ENCODE measurements at places on chromosomes 7 and 10.

DNA sequence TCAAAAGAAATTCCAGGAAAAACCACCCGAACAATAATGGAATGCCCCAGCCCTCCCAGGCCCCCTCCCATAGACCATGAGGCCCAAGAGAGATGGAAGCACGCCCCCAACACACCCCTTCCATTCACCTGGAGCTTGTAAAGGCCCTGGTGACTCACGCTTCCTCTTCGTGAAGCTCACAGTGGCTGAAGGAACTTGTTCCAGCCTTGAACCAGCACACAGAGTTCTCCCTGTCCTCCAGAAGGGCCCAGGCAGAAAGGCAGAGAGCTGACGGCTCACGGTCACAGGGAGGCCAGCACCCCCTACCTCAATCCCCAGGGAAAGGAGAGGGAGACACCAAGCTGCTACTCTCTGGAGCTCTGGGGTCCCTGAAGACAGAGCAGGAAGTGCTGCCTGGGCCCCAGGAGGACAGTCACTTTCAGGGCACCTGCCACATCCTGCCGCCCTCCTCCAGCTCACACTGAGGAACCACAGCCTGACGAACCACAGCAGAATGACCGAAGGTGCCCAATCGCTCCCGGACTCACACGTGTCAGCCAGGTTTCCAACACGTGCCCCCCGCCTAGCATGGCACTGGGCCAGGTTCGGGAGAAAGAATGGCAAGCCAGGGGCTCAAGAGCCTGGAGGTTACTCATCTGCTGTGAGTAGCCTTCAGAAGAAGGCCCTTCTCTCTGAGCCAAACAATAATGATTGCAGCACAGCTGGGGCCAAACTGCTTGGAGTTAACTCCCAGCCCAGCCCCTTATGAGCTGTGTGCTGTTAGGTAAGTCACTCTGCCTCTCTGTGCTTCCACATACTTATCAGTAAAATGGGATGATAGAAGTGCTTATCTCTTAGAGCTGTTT, 52.8 kb downstream of the DLG5 start:
- DNase-seq, result peak; percentile 78

DNA sequence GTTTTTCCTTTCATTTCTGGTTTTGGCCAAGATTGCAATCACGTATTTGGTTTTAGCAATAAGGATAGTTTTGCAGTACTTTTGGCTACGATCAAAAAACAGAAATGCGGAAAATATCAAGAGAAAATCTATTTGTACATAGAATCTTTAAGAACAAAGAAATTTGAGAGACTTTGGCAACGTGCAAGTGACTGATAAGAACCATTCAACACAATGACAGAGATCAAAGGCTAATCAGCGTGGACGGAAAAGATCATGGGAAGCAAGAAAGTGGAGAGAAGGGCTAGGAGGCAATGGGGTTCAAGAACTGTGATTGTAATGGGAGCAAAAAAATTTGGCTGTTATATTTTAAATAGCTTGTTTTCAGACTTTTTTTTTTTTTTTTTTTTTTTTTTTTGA, 16.2 kb upstream of the LRRN3 start:
- no peak for DNase-seq

- no peak for DNase-seq
Observed at GRCh38 chr10:3747984-3748383, 37.0 kb downstream of the KLF6 start.

GRCh38 chr7:50095634-50096033, 2.6 kb upstream of the ZPBP start:
- DNase-seq, result no peak

DNA sequence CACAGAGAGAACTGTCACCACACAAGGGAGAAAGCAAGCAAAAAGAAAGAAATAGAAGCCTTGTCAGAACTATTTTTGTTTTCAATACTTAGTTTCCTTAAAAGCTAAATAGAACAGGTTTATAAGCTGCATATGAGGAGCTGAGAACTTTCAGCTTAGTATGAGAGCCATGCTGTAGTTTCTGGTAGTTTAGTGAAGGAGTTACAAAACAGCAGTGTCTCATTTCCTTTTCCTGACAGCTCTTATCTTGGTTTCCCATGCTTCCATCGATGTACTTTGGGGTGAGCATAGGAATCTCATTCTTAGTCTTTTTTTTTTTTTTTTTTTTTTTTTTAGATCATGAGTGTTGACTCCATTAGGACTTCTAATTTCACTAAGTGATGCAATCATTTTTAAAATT, 8.6 kb upstream of the CHRM2 start:
- DNase-seq, result no peak

DNA sequence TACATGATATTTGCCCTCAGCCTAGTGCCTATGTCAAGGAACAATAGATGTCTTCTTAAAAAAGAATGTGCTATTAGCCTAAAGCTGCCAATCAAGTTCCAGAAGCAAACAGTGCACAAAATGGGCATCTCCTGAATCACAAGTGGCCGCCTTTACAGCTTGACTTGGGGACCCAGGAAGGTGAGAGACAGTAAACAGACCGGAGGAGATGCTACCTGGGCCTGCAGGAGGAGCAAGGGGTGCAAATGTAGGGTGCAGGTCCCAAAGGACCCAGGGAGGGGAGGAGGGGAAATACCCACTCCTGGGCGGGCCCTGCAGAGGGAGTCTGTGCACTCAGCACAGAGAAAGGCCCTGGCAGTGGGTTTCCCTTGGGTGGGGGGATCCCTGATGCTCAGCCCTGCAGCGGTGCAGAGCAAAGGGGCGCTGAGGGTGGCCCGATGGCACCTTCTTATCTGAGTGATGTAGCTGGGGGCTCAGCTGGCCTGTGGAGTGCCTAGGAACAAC, 147.7 kb downstream of the WDR11 start:
- no peak for DNase-seq

- DNase-seq, result no peak
Observed at GRCh38 chr10:68082872-68083271, 7.8 kb upstream of the HERC4 start.

DNA sequence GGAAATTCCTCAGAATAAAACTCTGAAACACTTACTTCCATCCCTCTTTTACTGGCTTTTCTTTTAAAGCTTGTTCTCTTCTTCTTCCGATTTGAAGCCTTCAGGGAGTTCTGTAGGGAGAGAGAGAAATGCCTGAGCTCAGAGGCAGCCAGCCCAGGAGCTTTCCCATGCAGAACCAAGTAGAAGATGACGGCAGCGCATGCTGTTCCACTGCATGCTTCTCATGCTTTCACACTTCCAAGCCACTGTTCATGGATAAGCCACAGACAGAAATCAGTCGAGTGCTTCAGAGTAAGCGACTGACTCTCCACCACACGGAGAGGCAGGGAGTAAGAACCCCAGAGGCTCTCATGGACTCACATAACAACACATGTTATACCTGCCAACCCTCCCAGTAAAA, 237.3 kb downstream of the DGKI start:
- DNase-seq, result no peak

- no peak for DNase-seq
Observed at GRCh38 chr10:19853831-19854230, 37.6 kb downstream of the PLXDC2 start.

DNA sequence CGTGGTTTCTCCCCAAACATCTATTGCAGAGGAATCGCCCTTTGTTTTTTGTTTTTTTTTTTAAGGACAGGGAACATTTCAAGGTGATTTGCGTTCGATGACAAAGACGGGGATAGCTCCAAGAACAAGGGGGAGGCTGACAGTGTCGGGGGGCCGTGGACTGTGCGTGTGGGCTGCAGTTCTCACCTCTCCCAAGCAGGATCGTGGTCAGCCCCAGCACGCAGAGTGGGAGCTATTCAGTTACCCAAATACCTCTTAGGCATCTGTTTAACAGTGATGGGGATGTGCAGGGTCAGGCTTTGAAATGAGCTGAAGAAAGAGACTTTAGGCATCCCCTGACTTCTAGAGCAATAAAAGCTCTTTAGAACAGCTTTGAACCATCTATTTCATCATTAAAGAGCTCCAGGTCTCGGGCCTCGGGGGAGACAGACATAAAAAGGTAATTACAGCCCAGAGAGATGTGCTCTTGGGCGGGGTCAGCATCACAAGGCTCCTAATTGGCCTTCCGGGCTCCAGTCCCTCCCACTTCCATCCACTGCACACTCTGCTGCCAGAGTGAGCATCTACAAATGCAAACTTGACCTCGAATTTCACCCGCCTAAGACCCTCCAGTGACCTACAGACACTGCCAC, 97.3 kb downstream of the MYL10 start:
- no peak for DNase-seq

GRCh38 chr10:113947184-113948041, 93.0 kb downstream of the NHLRC2 start:
- no peak for DNase-seq

GRCh38 chr10:14369906-14370305, 39.2 kb upstream of the FRMD4A start:
- no peak for DNase-seq

DNA sequence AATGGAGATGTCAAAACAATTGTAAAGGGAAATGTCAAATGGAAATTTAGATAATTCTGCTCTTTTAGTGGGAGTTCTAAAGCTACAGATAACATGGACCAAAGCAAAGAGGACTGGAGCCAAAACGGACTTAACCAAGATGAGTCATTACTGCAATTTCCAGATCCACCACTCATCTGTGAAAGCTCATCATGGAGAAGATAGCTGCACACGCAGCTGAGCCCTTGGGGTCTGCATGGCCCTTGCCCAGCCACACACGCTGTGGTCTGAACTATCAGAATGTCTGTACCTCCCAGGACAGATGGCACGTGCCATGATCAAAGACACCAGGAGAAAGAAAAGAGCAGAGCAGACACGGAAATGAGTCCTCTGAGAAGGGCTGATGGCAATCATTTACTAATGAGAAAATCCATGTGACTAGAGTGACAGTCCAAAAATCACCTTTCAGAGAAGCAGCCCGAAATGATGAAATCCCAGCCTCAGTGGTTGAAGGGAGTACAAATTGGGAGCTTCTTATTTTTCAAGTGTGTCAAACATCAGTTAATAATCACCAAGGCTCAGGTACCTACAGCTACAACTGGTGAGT, 177.9 kb upstream of the MGMT start:
- DNase-seq, result no peak

DNA sequence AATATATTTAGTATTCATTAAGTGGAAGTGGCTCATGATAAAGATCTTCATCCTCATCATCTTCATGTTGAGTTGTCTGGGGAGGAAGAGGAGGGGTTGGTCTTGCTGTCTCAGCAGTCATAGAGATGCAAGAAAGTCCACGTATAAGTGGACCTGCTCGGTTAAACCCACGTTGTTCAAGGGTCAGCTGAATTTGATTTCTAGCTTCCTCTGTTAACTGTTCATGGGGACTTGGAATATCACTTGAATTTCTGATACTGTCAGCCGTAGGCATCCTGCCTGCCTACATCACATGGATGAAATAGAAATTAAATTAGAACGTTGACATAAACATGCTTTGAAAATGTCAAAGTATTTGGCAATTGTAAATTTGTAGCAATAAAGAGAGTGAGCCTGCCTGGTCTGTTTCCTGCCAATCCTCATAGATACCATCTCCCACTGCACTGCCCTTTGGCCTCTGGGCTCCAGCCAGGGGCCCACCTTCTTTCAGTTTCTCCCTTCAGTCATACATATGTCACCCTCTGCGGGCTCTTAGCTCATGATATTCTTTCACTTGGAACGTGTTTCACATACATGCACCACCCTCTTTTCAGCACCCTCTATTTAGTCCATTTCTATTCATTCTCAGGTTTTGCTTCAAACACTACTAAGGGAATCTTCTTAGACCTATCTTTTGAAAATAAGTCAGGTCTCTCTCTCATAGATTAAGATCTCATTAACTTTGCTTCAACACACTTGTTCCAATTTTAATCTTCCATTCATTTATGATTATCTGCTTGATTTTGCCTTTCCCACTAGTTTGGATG, 376.3 kb downstream of the IPMK start:
- DNase-seq, result no peak

DNA sequence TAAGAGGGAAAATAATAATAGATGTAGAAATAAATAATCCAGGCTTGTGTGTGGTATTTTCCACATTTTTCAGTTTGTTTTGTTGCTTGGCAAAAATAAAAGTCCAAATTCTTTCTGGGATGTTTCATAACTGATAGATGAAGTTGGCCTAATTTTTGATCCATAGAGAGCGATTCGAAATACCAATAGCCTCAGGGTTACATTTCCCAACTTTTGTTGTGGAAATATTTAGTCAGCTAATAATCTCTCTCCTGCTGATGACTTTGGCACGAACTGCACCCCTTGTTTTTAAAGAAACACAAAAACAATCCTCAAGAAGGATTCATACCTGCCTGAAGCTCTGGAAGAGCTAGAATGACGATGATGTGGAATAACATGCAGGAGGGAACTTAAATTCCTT, 483.2 kb downstream of the ADRA2A start:
- DNase-seq, result no peak

DNA sequence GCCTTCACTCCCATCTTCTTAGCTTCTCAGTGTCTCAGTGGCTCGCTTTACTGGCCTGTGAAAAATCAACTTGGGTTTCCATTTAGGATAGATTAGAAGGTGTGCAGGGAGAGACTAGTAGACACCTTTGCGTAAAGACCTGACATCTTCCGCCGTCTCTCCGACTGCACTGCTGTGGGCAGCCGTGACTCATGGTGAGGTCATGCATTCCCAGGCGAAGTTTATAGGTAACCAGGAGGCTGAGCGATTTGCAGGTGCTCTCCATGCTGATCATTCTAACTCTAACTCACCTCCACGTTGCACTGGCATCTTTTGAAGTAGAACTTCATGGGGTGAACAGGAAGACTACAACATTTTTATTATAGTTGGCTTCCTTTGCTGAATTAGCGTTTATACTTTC, 68.0 kb upstream of the ZNF438 start:
- DNase-seq, result no peak

GRCh38 chr10:7471720-7472367, 61.0 kb upstream of the SFMBT2 start:
- no peak for DNase-seq

- DNase-seq, result no peak
Observed at GRCh38 chr7:132130497-132130896, 445.8 kb downstream of the PLXNA4 start.

DNA sequence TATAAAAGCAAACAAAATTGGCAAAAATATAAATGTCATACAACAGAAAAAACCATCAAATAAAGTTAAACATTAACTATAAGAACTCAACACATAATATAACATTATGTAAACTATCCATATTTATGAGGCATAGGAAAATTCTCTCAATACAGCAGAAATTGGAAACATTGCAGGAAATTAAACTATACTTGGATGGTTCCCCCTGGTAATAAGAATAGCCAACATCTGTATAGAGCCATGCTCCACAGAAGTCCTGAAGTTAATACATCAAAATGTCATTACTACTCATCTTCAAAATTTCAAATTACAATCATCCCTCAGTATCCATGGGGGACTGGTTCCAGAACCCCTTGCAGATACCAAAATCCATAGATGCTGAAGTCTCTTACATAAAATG, 350.5 kb downstream of the PARD3 start:
- DNase-seq, result no peak

- peak; percentile 84 for DNase-seq
Observed at GRCh38 chr7:131235489-131236317, 92.0 kb upstream of the MKLN1 start.

Measured in natural killer cell treated with Interleukin-12 subunit alpha and Interleukin-12 subunit beta and Interleukin-15 and Interleukin-18, amount 100 ng/mL, for 72 hours (primary cell).